ENCODE measurements at places on chromosomes 5 and 9. TPM values are rescaled to one million over a fixed set of nuclear protein-coding genes. Genes with fewer than 3 reads are reported as not detected.

TMEFF1 gene
- 64.7 TPM for total RNA-seq

CEL gene
- 4.0 TPM for total RNA-seq

C9 gene
- total RNA-seq = not detected

BTNL8 gene
- 0.26 TPM for total RNA-seq

ADRA1B gene
- total RNA-seq = not detected

CCDC152 gene
- 0.13 TPM for total RNA-seq

BASP1 gene
- total RNA-seq = 188 TPM

PCDHGB6 gene
- 6.0 TPM for total RNA-seq

PCDHB6 gene
- not detected for total RNA-seq

DNM1 gene
- 58.0 TPM for total RNA-seq

FOXD4L4 gene
- total RNA-seq = 0.26 TPM

PFN3 gene
- total RNA-seq = not detected

PCDH1 gene
- 131 TPM for total RNA-seq

PHF24 gene
- total RNA-seq = 0.68 TPM

GNA14 gene
- 0.37 TPM for total RNA-seq

ANXA1 gene
- total RNA-seq = 3.6 TPM

PCDHB16 gene
- total RNA-seq = 8.0 TPM

FOXD1 gene
- 0.31 TPM for total RNA-seq

MPDZ gene
- total RNA-seq = 46.9 TPM

Measured in H9 (cell line).